Body of pancreas (tissue), 4 donors: ENCODE measurements at places on chromosomes 3 and 15.

DNA sequence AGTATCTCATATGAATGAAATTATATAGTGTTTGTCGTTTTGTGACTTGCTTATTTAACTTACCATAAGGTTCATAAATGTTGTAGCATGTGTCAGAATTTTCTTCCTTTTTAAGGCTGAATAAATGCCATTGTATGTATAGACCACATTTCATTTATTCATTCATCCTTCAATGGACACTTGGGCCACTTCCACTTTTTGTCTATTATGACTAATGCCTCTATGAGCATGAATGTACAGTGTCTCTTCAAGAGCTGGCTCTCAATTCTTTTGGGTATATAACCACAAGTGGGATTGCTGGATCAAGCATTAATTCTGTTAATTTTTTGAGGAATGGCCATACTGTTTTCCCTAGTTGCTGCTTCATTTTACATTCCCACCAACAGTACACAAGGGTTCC lies 156.1 kb downstream of the VPS8 start:
- DNase-seq, result no peak

- peak; percentile 83 for DNase-seq
These were observed 24.0 kb upstream of the SPTBN5 start for GRCh38 chr15:41917767-41918430.

GRCh38 chr3:196563721-196564225 lies 4.6 kb downstream of the WDR53 start:
- no peak for DNase-seq

GRCh38 chr3:113251817-113252216 lies 40.5 kb downstream of the BOC start:
- no peak for DNase-seq

- DNase-seq, result no peak
These were observed 4.6 kb upstream of the P2RY14 start for GRCh38 chr3:151282921-151283320.

DNA sequence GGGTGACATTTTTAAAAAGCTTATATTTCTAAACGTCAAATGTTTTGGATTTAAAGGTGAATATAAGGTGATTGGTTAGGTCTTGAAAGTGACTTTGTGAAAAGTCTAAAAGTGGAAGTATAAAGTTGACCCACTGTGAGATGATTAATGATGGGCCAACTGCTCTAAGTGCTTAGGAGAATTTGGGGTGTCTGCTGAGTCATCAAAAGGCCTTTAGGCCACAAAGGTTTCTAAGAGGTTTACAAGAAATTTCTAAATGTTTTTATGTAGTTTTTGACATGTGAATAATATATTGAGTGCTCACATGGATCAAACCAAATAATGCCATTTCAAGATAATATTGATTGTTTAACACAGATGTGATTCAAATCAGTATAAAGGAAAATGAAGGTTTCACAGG lies 39.2 kb upstream of the SLC2A2 start:
- no peak for DNase-seq

DNA sequence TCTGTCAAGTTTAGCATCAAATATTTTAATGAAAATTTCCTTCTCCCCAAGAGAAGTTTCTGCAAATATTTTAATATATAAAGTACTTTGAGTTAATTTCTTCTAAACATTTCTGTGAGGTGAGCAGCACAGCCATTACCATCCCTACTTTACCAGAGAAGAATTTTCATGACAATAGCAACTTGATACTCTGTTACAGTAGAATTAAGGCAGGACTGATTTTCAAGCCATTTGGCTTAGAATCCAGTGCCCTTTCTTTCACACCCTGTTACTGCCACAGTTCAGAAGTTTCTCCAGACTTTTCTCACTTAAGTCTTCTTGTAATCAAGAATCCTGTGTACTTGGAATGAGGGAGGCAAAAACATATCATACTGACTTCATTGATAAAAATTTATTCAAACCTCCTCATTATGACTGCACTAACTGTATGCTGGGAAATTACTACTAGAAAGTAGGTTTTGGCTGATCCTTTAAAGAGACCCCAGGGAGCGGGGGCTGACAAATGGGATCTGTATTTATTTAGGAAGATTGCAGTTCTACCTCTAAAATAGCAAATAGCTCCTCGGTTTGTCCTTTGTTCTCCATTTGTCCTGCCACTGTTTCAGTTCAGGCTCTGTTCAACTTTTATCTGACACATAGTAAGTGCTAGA lies 557.0 kb upstream of the SGO1 start:
- no peak for DNase-seq

- DNase-seq, result no peak
These were observed 746.4 kb upstream of the NR2F2 start for GRCh38 chr15:95584088-95584487.
